ENCODE measurements at places on chromosomes 4 and X.

DNA sequence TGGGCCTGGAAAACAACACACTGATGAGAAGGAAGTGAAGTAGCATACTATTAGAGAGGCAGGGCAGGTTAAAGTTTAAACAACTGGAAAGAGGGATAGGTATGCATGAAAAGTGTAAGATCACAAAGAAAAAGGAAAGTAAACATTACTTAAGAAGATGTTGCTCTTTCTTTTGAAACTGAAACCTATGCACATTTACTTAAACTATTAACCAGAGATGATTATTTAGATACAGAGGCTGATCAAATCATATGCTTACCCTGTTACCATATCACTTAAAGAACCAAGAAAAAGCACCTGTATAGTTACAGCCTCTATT is 37.8 kb downstream of the NAP1L5 start:
- DNase-seq: no peak

- no peak for DNase-seq
Measured at GRCh38 chrX:1676866-1677265, 62.0 kb downstream of the ASMT start.

DNA sequence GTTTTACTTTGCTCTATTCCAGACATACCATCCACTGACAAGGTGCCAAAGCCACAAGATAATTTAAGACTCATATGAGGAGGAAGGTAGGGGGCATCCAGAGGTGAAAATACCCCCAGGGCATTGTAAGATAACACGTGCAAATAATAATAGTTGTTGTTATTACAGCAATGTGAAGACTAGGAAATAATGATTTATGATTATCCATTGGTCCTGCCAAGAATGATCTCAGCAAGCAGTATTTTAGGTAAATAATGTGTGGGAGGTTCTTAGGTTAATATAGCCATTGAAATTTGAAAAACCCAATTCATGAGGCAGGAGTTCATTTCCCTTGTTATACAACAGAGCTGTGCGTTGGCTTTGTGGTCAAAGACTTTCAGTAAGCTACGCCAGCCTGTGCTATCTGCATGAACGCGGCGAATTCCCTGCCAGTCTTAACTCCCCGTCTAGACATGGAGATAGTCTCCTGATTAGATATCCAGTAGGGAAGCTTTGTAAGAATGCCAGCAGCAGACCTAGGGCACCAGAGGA is 47.2 kb upstream of the MXRA5 start:
- no peak for DNase-seq

DNA sequence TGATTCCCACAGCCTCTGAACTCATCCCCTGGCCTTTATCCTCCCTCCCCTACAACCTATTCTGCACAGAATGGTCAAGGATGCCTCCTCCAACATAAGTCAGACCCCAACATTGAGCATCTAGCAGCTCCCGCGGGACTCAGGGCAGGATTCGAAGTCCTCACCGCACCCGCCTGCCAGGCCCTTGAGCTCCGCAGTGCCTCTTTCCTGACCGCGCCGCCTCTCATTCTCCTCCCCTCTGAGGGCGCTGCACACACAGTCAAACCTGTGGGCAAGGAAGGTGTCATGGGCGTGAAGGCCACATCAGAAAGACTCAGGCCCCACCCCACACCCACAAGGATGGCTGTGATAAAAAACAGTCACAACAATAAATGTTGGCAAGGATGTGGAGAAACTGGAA is 84.1 kb downstream of the CPZ start:
- DNase-seq: no peak

Measured in hematopoietic multipotent progenitor cell treated with erythropoietin and hydrocortisone succinate and interleukin-3 and kit ligand, for 8 days (in vitro differentiated cells).